Caudate nucleus (tissue), 63 donors: ENCODE measurements at places on chromosomes 5 and 9.

DNA sequence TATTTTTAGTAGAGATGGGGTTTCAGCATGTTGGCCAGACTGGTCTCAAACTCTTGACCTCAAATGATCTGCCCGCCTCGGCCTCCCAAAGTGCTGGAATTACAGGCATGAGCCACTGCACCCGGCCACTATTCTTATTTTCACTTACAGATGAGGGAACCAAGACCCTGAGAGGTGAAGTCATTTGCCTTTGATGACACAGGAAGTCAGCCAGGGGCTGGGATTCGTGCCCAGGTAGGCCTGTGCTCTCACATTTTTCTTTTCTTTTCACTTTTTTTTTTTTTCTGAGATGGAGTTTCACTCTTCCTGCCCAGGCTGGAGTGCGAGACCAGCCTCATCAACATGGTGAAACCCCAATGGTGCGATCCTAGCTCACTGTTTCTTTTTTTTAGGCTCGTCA lies 22.2 kb downstream of the ENG start:
- no peak for DNase-seq

- DNase-seq = no peak
These were observed 19.0 kb downstream of the ATOX1 start for GRCh38 chr5:151739395-151739794.

- no peak for DNase-seq
These were observed 31.3 kb upstream of the GRIA1 start for GRCh38 chr5:153459051-153459743.

DNA sequence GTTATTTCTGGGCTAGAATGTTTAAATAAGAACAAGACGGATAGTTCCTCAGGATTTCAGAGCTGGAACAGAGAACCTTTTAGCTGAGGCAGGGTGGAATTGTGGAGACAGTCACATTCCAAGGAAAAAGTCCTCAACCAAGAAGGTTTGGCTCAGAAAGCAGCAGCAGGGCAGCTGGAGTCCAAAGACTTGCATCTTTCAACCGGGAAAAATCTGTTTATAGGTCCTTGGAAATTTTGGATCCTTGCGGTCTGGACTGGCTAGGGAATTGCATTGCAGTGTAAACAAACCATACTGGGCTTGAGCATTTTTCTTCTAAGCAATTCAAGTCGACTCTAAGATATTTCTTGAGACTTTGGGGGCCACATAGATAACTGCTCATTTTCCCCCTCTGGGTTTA lies 40.8 kb upstream of the HMHB1 start:
- DNase-seq = no peak

- DNase-seq = no peak
These were observed 91.1 kb upstream of the CD180 start for GRCh38 chr5:67287510-67288268.

DNA sequence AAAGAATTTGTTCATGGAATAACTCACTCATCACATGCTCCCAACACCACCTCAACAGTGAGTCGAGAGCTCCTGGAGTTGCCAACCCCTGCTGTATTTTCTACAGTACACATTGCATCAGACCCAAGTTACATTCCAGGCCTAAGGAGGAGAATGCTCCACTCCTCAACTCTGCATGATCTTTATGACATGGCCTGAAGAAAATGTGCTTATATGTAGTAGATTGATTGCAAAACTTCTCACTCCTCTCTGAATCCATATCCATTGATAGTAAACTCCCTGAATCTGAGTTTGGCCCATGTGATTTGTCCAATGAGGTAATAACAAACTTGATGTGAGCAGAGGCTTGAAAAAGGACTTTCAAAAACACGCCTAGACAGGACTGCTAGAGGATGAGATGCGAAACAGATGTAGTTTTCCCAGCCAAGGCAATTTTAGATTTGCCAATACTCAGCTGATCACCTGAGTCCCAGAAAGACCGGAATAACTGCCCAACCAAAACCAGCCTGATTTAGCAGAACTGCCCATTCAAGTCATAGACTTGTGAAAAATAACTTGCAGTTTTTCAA lies 29.0 kb upstream of the PAPPA start:
- no peak for DNase-seq

DNA sequence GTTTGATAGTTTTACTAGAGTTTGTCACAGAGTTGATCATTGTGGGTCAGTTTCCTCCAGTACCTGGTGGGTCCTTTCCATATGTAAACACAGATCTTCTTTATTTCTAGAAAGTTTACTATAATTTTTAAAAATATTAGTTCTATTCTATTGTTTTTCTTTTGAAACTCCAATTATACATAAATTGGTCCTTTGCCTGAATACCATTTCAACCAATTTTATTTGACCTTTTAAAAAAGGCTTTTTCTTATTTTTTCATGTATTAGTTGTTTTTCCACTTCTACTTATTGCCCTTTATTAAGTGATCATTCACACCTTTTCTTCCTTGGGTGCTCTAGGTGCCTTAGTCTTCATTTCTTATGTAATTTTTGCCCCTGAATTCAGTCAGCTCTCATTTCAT lies 33.0 kb upstream of the MUSK start:
- DNase-seq = no peak

GRCh38 chr5:94191604-94192003 lies 426.8 kb downstream of the KIAA0825 start:
- no peak for DNase-seq

GRCh38 chr9:18473652-18474279 lies at the start of gene ADAMTSL1:
ADAMTSL1 (plus strand) TSS chr9:18474153; CDS start chr9:18474233, 80 bp downstream.
- DNase-seq = no peak

DNA sequence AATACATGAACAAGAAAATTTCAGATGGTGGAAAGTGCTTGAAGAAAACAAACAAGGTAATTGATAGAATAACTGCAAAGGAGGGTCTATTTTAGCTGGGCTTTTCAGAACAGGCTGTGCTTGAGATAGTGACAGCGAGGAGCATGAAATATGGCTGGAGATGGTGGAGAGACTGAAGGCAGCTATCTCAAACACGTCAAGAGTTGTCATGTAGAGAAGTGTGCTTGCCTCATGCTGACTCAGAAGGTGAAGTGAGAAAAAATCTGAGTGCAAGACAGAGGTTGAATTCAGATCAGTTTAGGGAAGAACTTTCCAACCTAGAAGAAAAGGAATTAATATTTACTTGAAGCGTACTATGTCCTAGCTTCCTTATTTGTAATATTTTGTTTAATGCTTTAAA lies 115.5 kb upstream of the RANBP3L start:
- DNase-seq = no peak

- DNase-seq = no peak
These were observed 62.8 kb downstream of the PDZD2 start for GRCh38 chr5:31701642-31702299.

DNA sequence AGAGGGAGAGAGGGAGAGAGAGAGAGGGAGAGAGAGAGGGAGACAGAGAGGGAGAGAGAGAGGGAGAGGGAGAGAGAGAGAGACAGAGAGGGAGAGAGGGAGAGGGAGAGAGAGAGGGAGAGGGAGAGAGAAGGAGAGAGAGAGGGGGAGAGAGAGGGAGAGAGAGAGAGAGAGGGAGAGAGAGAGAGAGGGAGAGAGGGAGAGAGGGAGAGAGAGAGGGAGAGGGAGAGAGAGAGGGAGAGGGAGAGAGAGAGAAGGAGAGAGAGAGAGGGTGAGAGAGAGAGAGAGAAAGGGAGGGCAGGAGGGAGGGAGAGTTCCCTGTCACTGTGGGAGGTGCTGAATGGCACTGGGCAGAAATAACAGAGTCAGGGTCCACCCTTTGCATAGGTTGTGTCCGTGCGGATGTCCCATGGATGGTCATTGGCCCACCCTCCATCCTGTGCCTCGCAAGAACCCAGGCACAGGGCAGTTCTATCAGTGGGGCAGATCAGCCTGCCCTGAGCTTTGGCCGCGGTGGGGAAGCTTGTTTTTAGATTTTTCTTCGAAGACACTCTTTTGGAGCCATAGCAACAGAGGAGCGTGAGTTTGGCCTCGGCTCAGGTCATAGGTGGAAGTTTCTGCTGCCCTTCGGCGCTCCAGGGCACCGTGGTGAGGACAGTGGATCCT lies 30.1 kb downstream of the ADAMTSL2 start:
- no peak for DNase-seq

DNA sequence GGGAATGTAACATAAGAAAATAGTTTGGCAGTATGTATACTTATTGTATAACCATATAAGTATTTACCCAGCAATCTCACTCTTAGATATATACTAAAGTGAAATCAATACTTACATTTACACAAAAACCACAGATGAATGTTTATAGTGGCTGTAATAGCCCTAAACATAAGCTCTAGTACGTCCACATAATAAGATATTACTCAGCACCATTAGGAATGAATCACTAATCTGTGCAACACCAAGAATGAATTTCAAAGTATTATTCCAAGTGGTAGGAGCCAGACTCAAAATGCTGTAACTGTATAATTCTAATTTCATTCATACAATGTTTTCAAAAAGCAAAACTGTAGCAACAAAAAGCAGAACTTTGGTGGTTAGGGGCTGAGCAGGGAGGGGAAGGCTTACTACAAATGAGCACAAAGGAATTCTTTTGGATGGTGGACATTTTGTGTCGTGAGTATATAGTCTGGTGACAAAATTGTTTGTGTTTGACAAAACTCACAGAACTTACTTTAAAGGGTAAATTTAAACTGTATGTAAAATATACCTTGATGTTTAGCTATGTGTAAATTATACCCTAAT lies 11.9 kb upstream of the C5orf46 start:
- DNase-seq = no peak

GRCh38 chr5:134479839-134480238 lies 45.6 kb upstream of the JADE2 start:
- DNase-seq = no peak

GRCh38 chr9:104658496-104659195 lies 35.7 kb upstream of the OR13D1 start:
- no peak for DNase-seq
